Glutamatergic neuron (in vitro differentiated cells): ENCODE measurements at places on chromosomes 12 and 14. TPM values are rescaled to one million over a fixed set of nuclear protein-coding genes. Genes with fewer than 3 reads are reported as not detected.

The RHNO1 gene
- 14.8 TPM for total RNA-seq

DNA sequence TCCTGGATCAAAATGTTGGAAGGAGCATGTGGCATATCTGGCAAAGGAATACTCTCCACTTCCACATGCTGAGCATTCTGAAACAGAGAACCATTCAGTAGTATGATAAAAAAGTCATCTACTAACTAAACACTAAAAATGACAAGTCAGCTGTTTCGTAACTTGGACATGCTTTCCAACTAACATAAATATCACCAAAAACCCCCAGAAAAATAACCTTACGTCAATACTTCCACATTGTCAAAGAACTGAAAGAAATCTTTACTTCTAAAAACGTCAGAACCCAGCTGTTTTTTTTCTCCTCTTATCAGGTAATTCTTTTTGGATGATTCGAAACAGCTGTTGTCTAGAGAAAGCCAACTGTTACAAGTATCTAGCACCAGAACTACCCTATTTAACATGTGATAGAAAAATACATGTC lies 8.2 kb downstream of the WBP11 start:
- DNase-seq, result no peak

The KCNH5 gene
- total RNA-seq, result 0.32 TPM

- no peak for DNase-seq
Measured at GRCh38 chr12:104219361-104219892, 3.8 kb downstream of the TXNRD1 start.

The AP5M1 gene
- total RNA-seq, result 91.3 TPM

The CLEC4C gene
- total RNA-seq, result not detected

GRCh38 chr12:52010152-52010622 lies 3.4 kb downstream of the TAMALIN start:
- DNase-seq, result peak; percentile 73

The ATG2B gene
- total RNA-seq, result 27.5 TPM

The KCNC2 gene
- 11.6 TPM for total RNA-seq

- DNase-seq, result no peak
Measured at GRCh38 chr14:43105305-43105704, 1401.8 kb downstream of the FSCB start.
